ENCODE measurements at places on chromosomes 7 and 10.

DNA sequence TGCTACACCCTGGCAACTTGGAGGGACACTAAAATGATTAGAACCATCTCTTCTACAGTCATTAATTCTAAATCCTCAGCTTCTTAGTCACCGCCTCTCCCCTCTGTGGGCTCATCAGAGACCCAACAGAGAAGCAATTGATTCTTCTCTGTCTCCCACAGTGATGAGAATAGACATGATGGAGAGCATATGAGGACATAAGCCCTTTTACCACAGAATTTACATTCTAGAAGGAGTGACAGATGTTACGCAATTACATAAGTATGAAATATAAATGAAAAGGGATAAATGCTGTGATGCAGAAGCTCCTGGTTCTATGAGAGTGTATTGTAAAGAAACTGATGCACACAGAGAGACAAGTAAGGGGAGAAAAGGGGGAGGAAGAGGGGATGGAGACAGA lies 18.1 kb upstream of the ABCB5 start:
- DNase-seq: no peak

GRCh38 chr7:25624051-25624450 lies 395.8 kb upstream of the NPVF start:
- no peak for DNase-seq

- no peak for DNase-seq
Observed at GRCh38 chr10:121053151-121053550, 202.0 kb downstream of the WDR11 start.

- no peak for DNase-seq
Observed at GRCh38 chr10:113326160-113327111, 226.4 kb upstream of the HABP2 start.

DNA sequence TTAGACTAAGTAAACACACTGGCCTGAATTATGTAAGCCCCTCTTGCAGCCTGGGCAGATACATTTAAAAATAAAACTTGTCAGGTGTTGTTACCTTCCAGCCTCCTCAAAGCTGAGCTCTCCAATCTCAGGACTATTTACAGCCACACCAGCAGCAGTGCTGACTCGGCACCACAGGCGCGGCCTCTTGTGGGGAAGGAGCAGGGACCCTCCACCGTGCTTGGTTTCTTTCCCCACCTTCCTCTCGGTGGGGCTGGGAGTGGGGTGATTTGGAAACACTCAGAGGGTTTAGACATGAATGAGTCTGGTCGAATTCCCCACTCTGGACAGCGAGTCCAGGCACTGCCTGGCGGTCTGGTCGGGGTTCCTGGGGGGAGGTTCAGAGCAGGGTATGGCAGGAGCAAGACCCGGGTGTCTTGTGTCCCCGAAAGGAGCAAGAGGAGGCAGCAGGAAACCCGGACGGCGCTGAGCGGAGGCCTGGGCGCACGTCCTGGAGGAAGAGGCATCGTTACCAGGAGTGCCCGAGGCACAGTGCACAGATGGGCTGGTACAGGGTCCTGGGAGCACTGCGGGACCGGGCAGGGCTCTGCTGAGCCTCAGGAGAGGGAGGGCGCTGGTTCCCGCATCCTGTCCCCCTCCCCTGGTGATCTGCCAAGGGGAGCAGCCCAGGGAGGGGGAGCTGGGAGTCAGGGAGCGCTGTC lies 29.2 kb upstream of the CFAP46 start:
- DNase-seq: no peak

DNA sequence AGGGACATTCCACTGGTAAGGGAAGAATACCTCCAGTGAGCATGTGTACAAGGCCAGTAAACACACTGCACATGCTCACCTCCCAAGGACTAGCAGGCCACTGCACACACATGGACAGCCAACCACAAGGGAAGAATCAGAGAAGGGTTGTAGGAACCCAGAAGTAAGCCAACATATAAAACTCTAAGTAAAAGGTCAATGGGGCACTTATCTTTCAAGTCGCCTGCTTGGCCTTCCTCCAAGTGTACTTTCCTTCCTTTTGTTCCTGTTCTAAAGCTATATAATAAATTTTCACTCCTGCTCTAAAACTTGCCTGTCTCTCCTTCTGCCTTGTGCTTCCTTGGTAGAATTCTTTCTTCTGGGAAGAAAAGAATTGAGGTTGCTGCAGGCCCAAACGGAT lies 33.0 kb downstream of the ORC5 start:
- no peak for DNase-seq

GRCh38 chr10:103551619-103552602 lies 58.4 kb downstream of the NEURL1 start:
- DNase-seq: no peak

DNA sequence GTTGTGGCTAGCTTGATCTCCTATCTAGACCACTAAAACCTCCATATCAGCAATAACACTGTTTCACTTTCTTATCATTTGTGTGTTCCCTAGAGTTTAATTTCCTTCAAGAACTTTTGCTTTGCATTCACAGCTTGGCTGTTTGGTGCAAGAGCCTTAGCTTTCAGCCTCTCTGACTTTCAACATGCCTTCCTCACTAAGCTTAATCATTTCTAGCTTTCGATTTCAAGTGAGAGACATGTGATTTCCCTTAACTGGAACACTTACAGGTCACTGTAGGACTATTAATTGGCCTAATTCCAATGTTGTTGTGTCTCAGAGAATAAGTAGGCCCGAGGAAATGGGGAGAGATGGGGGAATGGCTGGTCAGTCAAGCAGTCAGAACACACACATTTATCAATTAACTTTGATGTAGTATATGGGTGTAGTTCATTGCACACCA lies 10.6 kb upstream of the BPGM start:
- no peak for DNase-seq

GRCh38 chr10:9605231-9605630 lies 1412.4 kb upstream of the CELF2 start:
- no peak for DNase-seq

DNA sequence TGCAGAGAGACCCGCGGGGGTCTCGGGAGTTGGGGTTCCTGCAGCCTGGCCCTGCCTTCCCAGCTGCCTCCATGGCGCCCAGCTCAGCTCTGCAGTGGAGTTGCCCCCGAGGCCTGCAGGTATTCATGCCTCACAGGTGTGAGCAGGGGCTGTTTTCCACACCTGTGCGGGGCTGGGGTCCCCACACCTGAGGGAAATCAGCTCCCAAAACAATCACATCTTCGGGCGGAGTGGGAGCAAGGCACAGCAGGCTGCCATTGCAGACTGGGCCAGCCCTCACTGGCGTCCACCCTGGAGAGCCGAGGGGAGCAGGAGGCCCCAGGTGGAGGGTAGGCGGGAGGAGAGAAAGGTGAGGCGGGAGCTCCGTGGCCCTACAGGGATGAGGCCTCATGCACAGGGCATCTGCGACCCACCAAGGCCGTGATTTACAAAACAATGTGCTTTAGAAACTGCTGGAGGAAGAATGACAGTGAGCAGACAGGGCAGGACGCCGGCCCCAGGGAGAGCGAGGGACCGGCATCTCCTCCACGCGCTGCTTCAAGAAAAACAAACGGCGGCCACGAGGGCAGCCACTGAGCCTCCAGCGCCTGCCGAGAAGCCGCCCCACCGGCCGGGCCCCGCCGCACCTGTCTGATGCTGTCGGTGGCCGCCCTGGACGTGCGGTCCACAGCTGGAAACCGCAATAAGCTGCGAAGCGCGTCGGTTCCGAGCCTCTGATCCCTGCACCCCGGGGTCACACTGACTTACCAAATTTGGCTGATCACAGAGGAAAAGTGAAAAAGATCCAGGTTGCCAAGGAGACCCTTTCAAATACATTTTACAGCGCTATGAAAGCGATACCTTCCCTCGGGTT lies 53.0 kb upstream of the PDGFA start:
- no peak for DNase-seq

- no peak for DNase-seq
Observed at GRCh38 chr10:68231817-68232251, at the start of gene ATOH7. Gene ATOH7, minus strand, starts transcription at chr10:68232113. Its CDS starts 436 bp downstream, at chr10:68231677.

DNA sequence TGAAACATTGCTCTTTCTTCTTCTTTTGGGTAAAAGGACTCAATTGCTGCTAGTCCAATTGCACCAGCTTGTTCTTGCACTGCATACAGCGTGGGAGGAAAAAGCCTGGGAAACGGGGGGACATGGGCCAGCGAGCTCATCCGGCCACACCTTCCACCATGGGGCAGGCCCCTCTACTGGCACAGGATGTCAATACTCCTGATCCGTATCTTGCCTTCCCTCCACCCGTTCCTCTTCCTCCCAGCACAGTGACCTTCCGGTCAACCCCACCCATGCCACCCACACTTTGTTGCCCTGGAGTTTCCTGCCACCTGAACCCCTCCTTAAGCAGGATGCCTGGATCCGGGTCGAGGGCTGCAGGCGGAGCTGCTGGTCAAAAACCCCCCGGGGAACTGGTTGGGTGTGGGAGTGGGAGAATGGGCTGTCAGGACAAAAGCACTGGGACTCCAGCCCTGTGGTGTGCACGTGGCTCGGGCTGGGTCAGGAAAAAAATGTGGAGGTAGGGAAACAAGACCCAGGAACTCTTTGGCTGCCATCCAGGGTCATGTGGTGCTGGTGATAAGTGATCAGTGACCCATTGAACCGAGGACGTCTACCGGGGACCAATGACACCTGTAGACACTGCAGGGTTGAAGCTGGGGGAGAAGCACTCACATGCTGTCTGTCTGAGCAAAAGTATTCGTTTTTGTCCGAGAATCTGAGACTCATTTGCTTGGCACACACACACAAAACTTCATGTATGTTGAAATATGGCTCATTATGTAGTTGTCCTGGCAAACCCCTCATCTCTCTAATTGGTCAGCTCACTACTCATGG lies 8.1 kb downstream of the IL2RA start:
- no peak for DNase-seq

GRCh38 chr7:105325216-105325904 lies 63.4 kb downstream of the SRPK2 start:
- no peak for DNase-seq

DNA sequence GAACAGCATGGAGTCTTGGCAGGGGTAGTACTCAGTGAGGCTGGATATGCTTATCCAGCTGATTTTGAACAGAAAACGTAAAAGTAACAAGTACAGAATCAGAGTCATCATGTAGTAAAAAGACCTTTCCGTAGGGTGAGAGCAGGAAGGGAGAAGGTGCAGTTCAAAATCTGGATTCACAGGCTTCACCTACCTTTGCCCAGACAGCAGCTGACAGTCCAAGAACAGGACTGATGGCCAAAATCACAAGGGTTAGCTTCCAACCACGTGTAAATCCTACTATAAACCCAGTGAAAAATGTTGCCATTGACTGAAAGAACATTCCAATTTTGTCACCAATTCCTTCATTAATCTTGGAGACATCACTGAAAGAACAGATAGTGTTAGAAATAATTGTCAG lies 34.8 kb downstream of the ABCB1 start:
- no peak for DNase-seq

GRCh38 chr10:8311526-8312070 lies 257.1 kb downstream of the GATA3 start:
- DNase-seq: no peak

GRCh38 chr7:113099284-113099919 lies 12.8 kb upstream of the GPR85 start:
- DNase-seq: no peak

GRCh38 chr10:75230600-75231038 lies 5.1 kb downstream of the COMTD1 start:
- peak; percentile 29 for DNase-seq

- no peak for DNase-seq
Observed at GRCh38 chr10:100780324-100780723, 34.9 kb downstream of the PAX2 start.

GRCh38 chr10:130466271-130466997 lies 330.2 kb downstream of the GLRX3 start:
- DNase-seq: no peak

DNA sequence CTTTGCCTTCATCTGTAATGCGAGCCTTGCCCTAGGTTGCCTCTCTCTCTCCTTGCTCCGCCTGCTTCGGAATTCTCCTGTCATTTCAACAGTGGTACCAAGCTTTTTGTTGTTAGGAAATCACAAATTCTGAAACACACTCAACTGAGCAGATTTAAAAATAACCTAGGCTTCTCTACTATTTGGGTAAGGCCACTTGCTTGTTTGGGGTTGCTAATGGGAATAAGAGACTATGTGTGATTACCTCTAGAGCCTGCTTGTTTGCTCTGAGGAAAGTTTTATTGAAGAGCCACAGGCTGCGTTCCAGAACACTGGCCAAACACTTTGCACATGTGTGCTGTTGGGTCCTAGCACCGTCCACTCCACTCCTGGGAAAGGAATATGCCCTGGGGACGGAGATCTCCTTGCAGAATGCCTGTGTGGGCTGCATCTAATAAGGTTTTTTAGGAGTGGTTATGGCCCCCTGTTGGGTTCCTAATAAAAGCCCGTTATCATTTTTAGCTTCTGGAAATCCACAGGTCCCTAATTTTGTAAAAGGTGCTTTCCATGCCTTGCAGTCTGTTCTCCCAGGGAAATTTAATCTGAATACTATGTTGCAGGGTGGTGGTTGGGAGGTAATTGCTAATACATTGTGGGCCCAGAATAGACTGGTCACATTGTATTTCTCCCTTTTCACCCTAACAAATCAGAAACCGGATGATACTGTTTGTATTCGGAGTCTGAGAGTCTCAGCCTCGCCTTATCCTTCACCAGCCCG lies 68.7 kb upstream of the KLF6 start:
- no peak for DNase-seq

GRCh38 chr7:55233001-55233400 lies 132.1 kb upstream of the LANCL2 start:
- DNase-seq: no peak

- no peak for DNase-seq
Observed at GRCh38 chr10:70950037-70950436, 61.7 kb upstream of the PCBD1 start.

DNA sequence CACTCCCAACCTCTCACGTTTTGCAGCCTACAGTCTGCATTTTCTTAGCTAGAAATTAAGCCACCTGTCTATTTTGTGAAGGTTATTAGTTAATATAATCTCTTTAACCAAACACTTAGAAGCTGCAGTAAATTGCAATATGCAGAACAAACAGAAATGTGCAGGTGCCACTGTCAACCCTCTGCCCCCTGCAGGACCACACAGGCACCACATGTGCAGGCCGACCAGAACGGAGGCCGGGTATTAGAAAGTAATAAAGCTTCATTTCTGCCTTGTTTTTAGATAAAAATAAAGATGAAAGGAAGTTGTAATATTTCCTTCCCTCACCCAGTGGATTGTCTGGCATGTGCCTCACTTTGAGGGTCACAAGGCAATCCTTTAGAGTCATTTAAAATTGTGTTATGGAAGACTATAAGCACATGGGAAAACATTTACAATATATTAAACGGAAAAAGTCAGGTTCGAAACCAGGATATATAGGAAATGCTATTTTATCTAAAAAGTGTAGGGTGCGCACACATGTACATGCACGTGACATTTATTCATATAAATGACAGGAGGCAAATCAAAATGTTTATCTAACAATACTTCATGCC lies 158.2 kb downstream of the ARHGAP12 start:
- no peak for DNase-seq

Measured in NCI-H1105 treated with DMSO at 0.1 percent for 48 hours (cell line).